ENCODE measurements at places on chromosomes 12 and 14. TPM values are rescaled to one million over a fixed set of nuclear protein-coding genes. Genes with fewer than 3 reads are reported as not detected.

Gene CDC42BPB
- 96.9 TPM for total RNA-seq

Gene AHNAK2
- total RNA-seq, result 188 TPM

Gene PTPRR
- 0.15 TPM for total RNA-seq

Gene OTOGL
- not detected for total RNA-seq

Gene ADAM20
- total RNA-seq, result not detected

Gene CYP27B1
- 1.4 TPM for total RNA-seq

Gene CCND2
- not detected for total RNA-seq

Gene BICD1
- 12.1 TPM for total RNA-seq

Gene RTN1
- total RNA-seq, result not detected
